ENCODE measurements at places on chromosomes 2 and 18.

- no peak for DNase-seq
These were observed 125.6 kb upstream of the MYT1L start for GRCh38 chr2:2456721-2457120.

GRCh38 chr2:103667335-103667884, 905.6 kb downstream of the TMEM182 start:
- DNase-seq: no peak

DNA sequence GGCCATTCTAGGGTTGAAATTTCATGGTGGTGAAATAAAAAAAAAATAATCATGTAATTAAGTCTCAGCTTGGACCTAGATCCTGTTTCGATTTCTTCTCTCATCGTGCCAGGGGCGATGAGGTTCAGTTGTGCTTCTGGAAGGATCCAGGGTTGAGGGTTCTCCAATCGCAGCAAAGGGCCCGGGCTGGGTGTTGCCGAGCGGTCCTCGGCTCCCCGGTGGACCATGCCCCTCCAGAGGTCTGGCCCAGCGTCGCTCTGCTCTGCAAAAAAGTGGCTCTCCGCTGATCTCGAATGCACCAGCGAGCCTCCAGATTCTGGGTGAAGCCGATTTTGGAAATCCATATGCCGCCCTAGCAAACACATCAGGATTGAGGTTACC, 39.0 kb downstream of the EN1 start:
- no peak for DNase-seq

GRCh38 chr2:144519934-144520731, at the start of gene ZEB2:
TSS of gene ZEB2 (minus strand) at chr2:144520119. CDS start at chr2:144517350, 2,769 bp downstream.
- DNase-seq: peak; percentile 98

- DNase-seq: no peak
These were observed 61.2 kb downstream of the CCDC85A start for GRCh38 chr2:56244911-56245530.

DNA sequence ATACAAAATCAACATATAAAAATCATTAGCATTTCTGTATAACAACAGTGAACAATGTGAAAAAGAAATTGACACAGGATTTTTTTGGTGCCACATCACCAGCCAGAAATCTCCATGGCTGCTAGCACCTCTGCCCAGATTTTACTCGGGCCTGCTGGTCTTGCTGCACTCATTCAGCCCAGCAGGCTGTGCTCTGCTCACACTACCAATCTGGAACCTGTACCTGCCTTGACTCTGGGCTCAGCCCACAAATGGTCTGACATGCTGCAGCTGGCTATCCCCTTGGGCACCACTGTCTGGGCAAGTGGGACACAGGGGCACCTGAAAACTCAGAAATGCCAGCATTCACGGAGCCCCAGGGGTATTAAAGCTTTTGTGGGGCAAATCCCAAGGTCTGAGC, 392.5 kb upstream of the NRXN1 start:
- no peak for DNase-seq

DNA sequence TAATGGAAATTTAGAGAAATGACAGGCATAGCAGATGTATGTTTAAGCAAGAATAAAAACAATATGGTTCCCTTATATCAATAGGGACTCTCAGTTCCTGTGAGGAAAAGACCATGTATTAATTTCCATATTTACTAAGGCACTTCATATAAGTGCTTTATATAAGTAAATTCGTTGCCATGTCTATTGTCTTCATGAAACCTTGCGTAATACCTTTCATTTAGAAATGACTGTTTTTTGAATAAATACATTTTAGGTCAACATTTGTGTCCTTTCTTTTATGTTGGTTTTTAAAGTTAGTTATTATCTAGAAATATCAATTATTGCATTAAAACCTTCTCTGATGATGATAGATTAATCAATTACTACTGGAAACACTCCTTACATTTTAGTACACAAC, 83.3 kb downstream of the KCNS3 start:
- DNase-seq: no peak

DNA sequence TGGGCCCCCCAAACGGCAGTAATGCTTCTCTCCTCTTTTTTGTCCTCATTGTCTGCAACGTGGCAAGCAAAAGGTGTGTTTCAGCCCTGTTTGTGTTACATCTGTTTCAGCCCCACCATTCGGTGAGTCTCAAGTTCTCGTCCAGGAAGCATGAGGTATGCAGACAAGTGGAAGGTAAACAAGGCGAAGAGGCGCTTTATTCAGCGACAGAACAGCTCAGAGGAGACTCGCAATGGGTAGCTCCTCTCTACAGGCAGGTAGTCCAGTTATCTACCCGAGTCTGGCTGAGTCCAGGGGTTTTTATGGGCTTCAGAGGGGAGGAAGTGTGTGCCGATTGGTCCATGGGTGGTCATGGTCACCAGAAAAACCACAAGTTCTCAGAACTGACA, 733.4 kb upstream of the CDH7 start:
- DNase-seq: no peak

- DNase-seq: no peak
These were observed 30.9 kb upstream of the OSBPL6 start for GRCh38 chr2:178163395-178163794.

DNA sequence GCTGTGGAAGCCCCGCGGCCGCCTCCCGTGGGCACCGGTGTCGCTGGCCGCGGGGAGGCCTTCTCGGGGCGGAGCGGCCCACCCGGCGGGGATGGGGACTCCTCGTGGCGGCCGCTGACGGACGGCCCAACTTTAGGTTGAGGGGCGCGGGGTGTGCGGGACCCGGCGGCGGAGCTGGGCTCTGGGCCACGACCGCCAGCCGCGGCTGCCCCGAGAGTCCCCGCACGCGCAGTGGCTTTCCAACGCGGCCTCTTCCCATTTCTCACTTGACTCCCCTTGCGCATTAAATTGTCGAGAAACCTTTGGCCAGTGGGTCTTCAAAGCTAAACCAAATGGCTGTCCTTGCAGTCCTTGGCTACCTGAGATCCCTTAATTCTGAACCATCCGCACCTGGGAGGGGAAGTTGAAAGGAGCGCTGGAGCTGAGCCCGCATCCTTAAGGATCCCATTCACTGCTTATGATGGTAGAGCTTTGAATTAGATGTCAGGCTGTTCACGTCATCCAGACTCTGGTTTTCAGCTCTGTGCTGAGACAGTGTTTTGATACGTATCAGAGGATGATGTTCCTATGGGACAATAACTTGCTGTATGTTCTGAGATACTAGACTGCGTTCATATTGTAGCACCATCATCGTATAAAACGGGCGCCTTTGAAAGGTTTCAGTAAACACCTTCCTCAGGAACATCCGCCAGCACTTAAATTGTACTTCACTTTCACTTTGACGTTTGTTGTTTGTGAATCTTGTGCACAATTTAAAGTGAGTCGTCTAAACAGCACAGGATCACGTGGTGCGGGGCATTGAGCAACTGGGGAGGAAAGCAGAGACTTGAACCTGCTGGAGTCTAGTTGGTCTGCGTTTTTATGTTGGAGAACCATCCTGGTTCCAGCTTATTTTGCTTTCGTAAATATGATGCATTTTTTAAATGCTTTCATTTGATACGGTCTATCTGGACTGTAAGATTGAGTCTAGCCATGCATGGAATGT, 874 bp downstream of the CLIP4 start:
- DNase-seq: peak; percentile 67

DNA sequence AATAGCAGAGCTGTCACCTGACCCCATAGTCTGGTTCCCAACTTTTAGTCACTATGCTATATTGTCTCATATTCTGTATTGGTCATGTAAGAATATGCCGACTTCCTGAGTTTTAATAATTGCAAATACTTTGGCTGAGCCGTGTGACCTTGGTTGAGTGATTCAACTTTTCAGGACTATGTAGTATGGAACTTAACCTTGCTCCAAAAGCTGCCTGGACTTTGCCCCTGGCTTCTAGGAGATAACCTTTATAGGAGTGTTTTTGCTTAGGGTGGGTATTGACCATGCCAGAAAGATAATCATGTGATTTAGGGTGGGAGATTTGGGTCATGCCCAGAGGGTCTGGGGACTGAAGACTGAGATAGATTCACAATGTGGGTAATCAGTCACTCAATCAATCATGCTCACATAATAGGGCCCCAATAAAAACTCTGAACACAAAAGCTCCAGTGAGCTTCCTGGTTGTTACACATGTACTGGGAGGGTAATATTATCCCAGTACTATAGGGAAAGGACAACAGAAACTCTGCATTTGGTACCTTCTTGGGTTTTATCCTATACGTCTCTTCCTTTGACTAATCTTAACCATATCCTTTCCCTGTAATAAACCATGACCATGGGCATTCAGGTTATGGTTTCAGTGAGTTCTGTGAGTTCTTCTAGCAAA, 235.6 kb downstream of the RNF152 start:
- no peak for DNase-seq

- DNase-seq: no peak
These were observed 250.7 kb upstream of the LINC00305 start for GRCh38 chr18:64399566-64399965.

- no peak for DNase-seq
These were observed 332.7 kb upstream of the POU3F3 start for GRCh38 chr2:104521247-104521646.

DNA sequence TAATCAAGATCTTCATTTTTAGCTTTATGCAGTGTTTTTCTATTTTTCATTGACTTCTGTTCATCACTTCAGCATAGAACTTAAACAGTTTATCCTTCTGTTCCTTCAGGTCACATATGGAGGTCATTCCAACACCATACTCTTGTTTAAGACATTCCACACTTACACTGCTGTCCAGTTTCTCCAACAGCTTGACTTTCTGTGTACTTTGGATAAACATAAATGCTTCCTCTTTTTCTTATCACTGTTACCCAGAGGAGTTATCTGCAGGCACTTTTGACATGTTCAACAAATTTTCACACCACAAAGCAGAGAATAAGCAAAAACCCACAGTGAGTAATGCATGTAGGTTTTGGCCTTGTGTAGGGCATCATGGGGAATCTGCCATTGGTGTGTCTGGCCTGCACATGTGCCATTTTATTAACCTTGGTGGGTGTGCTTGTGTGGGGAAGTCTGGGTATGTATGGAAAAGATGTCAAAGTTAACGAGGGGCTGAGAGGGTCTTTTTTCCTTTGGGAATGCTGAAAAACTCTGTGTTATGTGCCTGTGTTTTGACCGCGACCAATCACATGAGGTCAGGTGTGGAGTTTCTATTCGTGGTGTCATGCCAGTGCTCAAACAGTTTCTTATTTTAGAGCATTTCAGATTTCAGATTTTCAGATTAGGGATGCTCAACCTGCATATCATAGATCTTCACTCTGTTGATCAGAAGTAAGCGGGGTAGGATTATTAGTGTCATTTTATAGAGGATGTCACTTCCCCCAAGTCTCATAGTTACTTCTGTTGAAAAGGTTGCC, 53.9 kb upstream of the ACVR1 start:
- DNase-seq: peak; percentile 92

- DNase-seq: no peak
These were observed 57.7 kb upstream of the ATG16L1 start for GRCh38 chr2:233193738-233194137.

GRCh38 chr18:3265564-3266033, 3.7 kb downstream of the MYL12B start:
- peak; percentile 32 for DNase-seq

DNA sequence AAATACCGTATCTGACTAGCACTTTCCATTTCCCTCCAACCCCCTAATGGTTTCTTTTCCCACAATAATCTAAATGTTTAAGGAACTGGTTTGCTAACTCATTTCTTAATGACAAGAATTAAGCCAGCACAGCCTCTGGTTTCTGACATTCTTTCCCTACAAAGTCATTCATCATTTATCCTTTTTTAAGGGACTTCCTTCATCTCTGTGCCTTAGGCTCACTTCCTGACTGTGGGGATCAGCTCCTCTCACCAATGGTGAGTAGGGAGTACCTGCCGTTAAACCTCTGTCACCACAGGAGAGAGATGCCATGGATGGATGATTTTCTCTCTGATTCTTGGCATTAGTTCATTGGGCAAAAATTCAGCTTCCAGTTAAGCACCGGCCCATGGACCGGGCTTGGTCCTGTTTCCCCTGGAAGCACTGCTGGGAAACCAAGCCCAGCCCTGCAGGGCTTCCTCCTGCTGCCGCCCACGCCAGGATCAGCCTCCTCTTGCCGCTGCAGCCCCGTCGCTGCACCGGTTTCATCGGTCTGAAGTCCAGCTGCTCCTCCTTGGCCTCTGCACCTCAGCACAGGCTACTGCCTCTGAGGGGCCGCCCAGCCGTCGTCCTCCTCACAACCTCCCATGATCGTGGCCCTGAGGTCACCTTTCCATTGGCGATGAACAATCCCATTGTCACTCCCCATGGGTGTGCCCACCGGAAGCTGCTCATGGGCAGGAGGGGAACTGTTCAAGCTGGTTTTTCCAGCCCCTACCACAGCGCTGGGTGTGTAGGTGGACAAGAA, 64.0 kb upstream of the ZNF516 start:
- DNase-seq: no peak

DNA sequence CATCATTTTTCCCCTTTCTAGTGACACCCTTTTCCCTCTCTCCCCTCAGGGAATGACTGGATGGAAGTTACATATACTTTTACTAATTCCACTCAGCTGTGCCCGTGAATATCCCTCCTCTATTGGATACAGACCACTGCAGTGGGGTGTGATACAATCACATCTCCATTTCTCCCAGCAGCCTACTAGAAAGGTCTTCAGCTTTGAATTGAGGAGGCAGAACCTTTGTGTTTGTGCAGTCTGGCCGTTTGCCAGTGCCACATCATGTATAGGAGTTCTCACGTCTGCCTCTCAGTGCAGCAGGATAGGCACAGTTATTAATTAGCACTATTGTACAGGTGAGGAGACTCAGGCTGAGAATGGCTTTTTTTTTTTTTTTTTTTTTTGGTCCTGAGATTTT, 16.4 kb downstream of the TNFRSF11A start:
- no peak for DNase-seq

- DNase-seq: no peak
These were observed 114.7 kb downstream of the KCNF1 start for GRCh38 chr2:11026286-11026921.

GRCh38 chr2:168449419-168449818, 6.7 kb upstream of the CERS6 start:
- DNase-seq: no peak

DNA sequence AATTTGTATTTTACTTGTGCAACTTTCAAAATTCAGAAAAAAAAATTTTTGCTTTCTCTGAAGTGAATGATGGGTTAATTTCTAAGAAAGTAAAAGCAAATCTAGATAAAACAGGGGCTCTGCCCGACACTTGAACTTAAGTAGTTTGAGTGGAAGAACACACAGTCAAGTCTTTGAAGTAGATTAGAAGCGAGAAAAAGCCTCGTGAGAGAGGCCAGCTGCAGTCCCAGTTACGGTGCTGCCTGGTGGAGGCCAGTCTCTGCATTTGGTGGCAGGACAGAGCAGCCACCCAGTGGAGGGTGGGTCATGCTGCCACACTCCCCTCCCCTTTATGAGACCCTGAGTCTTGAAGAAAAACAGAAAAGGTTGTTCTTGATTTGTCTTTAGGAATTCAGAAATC, 81.8 kb downstream of the INPP5D start:
- DNase-seq: no peak
